ENCODE measurements at places on chromosomes 7 and 10.
A peak's percentile ranks its signal among the peaks of the same experiment; 100 is the strongest.

DNA sequence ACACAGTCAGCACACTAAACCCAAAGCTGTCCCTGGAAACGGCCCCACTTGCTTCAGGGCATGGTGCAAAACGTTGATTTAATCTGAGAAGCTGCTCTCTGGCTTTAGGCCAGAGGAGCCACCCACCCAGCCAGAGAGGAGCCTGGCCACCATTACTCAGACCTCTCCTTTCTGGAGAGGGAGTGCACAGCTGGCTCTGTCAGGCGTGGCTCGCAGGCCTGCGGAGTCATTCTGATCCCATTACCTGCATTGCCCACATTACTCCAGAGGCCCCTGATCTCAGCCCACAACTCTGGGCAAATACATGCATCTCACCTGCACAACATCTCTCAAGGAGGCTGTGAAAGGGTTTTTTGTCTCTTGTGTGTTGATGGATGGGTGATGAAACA lies 370.0 kb upstream of the IGFBP3 start:
- no peak for DNase-seq

DNA sequence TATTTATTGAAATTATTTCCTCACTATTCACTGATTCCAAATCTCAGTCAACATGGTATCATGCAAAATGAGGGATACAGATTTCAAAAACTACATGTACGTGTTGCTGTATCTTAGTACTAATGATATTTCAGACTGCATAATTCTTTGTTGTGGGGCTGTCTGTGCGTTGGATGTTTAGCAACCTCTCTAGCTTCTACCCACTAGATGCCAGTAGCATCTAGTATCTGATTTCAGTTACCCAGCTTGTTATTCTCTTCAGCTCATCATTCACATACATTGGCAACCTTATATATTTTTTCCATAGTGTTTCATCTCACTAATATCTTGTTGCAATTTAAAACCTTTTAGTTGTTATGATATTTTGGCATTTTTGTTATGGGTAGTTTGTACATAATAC lies 22.5 kb upstream of the WASL start:
- DNase-seq = no peak

DNA sequence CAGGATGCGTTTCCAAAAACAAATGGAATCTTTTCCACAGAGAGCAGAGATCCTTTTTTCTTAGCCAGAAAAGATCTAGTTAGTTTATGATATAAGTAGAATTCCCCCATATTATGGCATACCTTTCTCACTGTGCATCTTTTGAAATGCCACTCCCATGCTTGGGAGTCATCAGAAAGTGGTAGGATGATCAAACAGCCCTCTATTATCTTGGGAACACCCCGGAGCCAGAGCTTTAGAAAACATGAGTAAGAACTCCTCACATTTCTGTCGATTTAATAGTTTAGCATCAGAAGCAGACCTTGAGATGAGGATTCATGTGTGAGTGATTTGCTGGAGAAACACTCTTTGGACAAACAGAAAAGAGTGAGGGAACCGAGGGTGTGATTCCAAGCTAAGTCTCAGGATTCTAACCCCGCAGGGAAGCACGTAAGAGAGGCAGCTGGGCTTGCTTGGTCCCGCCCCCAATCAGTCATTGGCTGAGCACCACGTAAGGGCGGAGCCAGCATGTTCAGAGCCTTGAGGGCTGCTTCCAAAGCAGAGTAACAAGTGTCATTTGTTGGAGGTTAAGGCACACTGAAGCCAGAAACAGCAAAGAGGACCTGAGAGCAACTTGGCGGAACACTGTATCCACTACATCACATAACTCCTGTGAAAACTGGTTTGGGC lies 43.7 kb upstream of the NXPH1 start:
- DNase-seq = no peak

DNA sequence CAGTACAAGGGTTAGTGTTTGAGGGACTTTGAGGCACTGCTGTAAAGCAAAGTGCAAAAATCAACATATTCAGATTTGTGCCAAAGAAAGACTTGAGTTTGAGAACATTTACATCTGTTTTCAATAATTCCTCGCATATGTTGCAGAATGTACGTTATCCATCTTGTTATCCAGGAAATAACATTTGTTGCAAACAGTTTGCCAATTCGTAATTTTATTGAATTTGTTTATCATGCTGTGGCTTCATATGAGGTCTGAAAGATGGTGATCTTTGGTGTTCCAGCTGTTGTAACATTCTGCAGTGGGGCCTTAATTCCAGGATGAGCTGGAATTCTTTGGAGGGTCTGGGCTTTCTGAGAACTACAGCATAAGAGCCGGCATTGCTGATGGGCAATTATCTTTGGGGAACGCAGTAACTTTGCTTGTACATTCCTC lies 396.2 kb downstream of the LRMDA start:
- DNase-seq = no peak

- DNase-seq = peak; percentile 77
Measured at GRCh38 chr7:142482891-142483658, 225.2 kb upstream of the PRSS58 start.

DNA sequence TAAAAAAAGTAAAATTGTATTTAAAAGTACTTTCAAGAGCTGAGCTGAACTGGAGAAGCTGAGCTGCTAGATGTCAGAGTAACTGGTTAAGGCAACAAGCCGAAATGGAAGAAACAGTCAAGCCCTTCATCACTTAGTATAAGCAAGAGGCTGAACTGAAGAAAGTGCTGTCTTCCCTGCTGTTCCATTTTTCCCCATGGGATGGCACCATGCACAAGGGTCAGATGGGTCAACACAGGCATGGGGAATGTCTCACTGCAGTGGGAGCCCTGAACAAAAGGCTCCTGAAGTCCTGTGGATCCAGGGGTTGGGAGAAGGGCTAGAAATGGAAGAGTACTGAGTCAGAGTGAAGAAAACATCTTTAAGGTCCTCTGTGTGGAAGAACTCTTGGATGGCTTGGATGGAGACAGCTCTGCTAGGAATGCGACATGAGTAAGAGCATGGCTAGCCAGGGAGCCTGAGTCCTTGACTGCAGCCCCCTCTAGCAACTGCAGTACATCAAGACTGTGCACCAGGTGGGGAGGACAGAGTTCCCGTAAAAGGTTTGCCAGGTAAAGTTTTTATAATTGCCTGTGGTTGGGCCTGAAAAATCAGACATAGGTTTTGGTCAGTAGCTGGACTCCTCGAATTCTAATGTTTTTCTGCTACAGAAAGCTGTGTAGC lies 348.3 kb downstream of the GPR158 start:
- no peak for DNase-seq

- DNase-seq = no peak
Measured at GRCh38 chr7:151104411-151105235, 18.3 kb downstream of the AGAP3 start.

- DNase-seq = no peak
Measured at GRCh38 chr10:121695731-121696464, 97.7 kb upstream of the FGFR2 start.

DNA sequence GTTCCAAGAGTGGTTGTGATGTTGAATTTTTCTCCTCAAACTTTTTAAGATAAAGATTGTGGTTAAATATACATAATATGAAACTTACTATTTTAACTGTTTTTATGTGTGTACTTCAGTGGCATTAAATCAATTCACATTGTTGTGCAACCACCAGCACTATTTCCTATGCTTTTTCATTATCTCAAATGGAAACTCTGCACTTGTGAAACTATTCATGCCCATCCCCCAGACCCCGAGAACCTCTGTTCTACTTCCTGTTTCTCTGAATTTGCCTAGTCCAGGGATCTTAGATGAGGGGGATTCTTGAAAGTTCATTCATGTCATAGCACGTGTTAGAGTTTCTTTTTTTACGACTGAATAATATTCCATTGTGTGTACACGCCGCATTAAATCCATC lies 67.0 kb downstream of the WDR37 start:
- peak; percentile 51 for DNase-seq

DNA sequence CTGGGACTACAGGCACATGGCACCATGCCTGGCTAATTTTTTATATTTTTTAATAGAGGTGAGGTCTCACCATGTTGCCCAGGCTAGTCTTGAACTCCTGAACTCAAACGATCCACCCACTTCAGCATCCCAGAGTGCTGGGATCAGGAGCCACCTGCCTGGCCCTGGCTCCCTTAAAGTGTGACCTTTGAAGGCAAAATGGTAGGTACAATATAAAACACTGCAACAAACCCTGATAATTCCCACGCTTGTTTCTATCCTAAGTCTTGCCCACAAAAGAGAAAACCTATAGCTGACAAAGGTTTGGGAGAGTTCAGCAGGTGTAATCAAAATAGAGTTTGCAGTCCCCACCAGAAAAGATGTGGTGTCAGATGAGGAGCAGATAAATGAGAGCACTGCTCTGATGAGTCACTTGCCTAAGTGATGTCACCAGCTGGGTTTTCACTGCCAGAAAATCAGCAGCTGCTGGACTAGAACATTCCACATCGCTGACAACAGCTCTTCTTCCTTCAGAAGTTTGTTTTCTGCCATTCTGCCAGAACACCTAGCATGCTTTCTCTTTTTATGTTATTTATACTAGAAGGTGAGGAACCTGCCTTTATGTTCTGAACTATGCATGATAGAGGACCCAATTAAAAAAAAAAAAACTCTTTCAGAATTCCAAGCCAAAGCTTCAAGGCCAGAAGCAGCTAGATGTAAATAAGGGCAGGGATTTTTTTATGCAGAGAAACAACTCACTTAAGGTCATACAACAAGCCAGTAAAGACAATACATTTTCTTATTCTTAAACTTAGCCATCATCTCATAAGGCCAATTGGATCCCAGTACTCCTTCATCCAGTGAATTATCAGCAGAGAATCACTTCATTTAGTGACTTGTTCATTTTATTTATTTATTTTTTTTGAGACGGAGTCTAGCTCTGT lies 18.0 kb downstream of the PURB start:
- DNase-seq = peak; percentile 66

- peak; percentile 72 for DNase-seq
Measured at GRCh38 chr7:51430480-51431086, 114.0 kb upstream of the COBL start.

DNA sequence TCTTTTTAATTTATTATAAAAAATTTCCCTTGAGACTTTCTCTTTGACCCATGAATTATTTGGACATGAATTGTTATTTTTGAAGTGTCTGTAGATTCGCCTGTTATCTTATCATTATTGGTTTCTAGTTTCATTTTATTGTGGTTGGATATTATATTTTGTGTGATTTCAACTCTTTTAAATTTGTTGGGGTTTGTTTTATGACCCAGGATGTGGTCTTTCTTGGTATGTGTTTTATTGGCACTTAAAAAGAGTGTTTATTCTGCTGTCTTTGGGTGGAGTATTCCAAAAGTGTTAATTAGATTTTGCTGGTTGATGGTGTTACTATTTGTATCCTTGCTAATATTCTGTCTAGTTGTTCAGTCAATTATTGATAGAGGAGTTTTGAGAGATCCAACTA lies 50.5 kb upstream of the GPR141 start:
- no peak for DNase-seq

DNA sequence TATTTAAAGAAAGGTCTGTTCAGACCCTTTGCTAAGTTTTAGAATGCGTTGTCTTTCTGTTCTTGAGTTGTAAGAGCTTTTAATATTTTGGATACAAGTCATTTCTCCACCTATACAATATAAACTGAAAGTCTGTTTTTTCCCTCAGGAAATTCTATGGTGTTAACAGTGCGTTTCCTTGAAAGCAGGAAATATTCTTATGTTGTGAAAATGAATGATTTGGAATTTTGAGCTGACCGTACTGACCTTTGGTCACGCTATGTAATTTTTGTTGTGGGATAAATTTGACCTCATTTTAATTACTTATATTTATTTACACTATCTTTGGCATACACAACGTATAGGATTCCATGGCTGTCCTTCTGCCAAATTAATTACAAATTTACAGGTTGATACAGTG lies 43.5 kb downstream of the PUS7 start:
- DNase-seq = no peak

DNA sequence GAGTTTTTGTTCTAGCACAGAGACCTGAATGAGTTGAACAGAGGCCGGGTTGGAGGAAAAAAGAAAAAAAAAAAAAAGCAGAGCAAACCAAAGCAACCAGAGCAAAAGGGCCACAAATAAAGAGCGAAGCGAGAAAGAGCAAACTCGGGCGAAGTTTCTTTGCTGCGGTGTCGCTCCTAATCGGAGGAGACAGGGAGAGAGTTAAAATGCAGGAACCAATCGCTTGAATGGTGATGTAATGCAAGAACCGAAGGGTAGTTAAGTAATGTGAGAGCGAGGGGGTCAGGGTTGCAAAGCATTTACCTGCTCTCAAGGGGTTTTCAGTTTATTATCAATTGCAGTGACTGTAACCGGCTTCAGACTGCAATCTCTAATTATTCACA lies 271.7 kb downstream of the TRIL start:
- peak; percentile 52 for DNase-seq

DNA sequence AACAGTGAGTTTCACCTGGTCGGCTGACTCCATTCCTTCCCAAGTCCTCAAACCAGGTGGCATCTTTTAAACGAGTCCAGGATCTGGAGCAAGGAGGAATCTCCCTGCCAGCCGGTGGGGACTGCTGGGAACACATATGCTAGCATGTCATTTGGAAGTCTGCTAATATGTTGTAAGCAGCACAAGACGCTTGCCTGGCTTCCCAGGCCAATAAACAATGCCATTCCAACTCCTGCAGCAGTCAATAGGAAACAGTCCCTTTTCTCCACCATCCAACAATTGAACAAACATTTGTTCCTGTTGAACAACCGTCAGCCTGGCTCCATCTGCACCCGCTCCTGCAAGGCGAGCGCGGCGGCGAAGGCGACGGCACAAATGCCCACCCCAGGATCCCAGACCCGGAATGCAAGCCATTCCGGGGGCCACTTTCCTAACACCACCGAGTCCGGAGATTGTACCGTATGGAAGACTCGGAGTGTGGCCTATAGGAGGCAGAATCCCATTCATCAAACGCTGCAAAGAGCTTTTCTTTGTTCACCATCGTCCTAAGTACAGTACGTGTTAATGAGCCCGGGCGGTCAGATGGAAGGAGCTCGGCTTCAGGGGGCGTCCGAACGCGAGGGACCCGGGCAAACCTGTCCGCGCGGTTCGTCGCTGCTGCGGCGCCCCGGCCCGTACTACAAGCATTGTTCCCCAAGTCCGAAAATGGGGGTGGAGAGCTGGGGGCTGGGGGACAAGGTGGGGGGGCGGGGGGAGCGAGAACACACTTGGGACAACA lies 1.6 kb downstream of the FAM53B start:
- DNase-seq = peak; percentile 54

GRCh38 chr7:148264933-148265557 lies 325.5 kb upstream of the C7orf33 start:
- peak; percentile 28 for DNase-seq

- DNase-seq = no peak
Measured at GRCh38 chr7:1787681-1788235, 117.7 kb downstream of the ELFN1 start.

- DNase-seq = no peak
Measured at GRCh38 chr10:3723766-3724165, 61.2 kb downstream of the KLF6 start.

DNA sequence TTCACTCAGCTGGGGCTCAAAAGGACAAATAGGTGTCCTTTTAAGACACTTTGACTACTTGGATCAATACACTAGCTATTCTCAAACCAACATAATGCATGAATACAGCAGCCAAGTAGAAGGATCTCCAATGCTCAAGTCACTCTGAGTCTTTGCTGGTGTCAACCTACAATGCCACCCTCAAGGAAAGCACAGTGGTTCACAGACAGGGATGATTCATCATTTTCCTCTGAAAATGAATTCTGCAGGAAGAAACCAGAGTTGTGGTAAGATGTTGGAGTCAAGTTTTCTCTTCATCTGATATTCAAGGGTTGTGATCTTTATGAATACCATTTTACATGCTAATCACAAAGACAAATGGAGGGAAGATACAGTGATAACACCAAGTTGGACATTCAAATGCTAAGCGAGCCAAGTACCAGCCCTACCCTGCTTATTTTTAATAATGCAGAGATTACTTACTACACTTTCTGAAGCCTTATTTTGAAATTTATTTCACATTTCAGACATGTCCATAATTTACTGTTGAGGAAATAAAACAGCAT lies 143.1 kb upstream of the FGFR2 start:
- no peak for DNase-seq

- peak; percentile 75 for DNase-seq
Measured at GRCh38 chr7:29684787-29685650, 121.3 kb upstream of the WIPF3 start.

Measured in suppressor macrophage (primary cell).